Stimulated activated CD8-positive, alpha-beta memory T cell treated with anti-CD3 and anti-CD28 coated beads, Interleukin-4, amount 100 ng/mL, for 1 hour (primary cell): ENCODE measurements at places on chromosomes 7 and 10.

DNA sequence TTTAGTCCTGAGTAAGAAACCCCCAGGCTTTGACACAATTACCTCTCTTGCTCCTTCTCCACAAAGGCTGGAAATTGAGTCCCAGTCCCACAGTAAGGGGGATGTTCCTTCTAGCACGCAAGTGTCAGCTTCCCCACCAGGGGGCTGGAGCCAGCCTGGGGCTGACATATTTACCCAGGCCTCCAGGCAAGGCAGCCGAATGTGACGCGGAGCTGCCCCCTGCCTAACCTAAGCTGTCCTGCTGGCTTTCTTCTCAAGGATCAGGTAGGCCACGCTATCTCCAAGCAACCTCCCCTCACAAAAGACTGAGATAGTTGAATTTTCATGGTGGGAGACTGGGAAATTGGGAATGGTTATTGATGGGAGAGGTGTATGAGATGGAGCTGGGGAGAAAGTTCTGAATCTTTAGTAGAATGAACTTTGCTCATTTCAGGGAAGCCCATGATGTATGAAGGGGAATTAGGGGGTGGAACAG, 19.2 kb upstream of the BMPER start:
- no peak for DNase-seq

DNA sequence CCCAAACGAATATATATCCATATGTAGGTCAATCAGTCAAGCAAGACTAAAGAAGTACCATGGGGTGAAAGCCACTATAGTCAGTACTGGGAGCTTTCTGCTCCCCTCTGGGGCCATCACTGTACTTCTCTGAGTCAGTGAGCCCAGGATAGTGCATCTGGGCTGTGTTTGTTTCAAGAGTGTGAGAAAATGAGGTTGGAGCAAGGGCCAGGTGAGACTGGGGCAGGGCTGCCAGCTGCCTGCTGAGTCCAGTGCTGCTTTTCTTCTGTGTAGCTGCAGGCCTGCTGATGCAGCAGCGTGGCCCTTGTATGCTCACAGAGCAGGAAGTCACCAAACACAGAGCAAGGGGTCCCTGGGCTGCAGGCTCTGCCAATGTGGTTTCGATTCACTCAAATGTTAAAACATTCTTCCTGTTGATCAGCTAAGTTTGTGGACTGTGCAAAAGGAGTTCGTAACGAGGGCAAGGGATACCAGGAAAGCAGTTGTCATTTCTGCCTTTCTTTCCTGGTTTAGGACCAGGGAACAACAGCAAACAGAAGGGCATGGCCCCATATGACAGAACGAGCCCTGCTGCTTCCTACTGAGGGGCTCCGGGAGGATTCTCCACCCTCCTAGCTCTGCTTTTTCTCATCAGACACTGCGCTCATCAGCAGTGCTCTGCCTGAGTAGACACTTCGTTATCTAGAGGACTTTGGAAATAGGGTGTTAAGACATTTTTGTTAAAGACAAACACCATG, 65.4 kb upstream of the TNS3 start:
- no peak for DNase-seq

GRCh38 chr10:90592638-90593302, 265.1 kb downstream of the HTR7 start:
- DNase-seq: no peak

- DNase-seq: no peak
These were observed 659.3 kb downstream of the PARD3 start for GRCh38 chr10:34155812-34156211.

DNA sequence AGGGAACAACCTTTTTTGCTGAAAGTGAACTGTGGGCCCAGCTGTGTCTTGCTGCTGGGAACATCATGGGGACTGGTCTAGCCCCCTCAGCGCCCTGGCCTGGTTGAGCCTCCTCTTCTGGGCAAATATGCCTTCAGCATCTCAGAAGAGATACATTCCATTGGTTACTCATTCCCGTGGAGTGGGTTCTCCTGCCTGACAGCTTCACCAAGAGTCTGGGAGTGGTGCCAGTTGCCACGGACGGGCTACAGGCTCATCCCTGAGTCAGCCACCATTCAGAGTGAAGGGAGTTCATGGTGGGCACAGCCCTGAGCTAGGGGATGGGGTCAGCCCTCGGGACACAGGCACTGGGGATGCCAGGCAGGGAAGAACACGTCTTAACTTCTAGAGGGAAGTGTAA, 81.9 kb downstream of the RAMP3 start:
- no peak for DNase-seq

GRCh38 chr7:51021906-51022570, 239.3 kb upstream of the GRB10 start:
- DNase-seq: no peak

GRCh38 chr10:93062514-93063143, 2.0 kb downstream of the CYP26C1 start:
- no peak for DNase-seq

DNA sequence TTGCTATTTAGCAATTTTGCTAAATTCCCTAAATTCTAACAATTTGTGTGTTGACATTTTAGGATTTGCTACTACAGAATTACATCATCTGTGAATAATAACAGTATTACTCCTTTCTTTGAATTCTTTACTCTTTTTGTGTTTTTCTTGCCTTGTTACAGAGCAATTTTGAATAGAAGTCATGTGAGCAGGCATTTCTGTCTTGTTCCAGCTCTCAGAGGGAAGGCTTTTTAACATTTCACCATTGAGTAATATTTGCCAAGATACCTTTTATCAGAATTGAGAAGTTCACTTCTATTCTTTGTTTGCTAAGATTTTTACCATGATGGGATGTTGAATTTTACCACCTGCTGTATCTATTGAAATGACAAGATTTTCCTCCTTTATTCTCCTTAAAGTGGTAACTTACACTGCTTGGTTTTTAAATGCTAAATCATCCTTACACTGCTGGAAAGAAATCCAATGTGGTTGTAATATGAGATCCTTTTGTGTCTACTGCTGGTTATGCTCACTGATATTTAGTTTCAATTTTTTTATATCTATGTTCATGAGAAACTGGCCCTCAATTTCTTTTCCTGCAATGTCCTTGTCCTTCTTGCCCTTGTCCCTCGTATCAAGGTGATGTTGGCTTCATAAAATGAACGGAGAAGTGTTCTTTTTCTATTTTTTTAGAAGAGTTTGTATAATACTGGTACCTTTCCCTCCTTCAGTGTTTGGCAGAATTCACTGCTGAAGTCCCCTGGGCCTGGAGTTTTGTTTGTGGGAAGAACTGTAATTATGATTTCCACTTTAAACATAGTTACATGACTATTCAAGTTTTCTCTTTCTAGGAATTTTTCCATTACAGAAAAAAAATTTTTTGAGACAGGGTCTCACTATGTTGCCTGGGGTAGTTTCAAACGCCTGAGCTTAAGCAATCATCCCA, 50.3 kb upstream of the ATP6V0A4 start:
- no peak for DNase-seq

- DNase-seq: no peak
These were observed 198.7 kb downstream of the AHR start for GRCh38 chr7:17497136-17497535.

- no peak for DNase-seq
These were observed 4.9 kb downstream of the GLUD1 start for GRCh38 chr10:87089746-87090145.

GRCh38 chr10:117346574-117346973, 28.7 kb downstream of the PDZD8 start:
- no peak for DNase-seq
